Right lobe of liver (tissue), 6 donors: ENCODE measurements at places on chromosomes 12 and 14. TPM values are rescaled to one million over a fixed set of nuclear protein-coding genes. Genes with fewer than 3 reads are reported as not detected.

The SERPINA1 gene
- total RNA-seq, result 18,705 TPM

The OAS1 gene
- 22.7 TPM for total RNA-seq

DNA sequence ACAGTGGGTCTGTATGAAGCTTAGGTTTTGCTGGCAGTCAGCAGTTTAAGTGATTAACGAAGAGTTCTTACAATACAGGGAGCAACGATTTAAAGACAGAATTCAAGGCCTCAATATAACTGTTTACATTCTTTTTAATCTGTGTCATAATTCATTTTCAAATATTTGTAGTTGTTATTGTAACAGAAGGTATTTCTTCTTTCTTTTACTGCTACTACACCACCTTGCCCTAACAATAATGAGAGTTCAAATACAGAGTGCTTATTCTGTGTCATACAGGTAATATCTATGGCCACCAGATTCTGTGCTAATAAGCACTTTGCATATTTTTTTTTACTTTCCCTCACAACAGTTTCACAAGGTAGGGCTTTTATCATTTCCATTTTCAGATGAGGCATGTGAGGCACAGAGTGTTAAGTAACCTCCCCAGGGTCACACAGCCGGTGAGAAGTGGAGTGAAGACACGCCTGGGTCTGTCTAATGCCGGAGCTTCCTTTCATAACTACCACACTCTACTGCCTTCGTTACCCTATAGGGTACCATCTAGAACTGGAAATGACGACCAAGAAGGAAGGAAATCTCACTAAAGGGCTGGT lies 81.9 kb downstream of the PELI2 start:
- DNase-seq, result no peak

The PLCZ1 gene
- total RNA-seq, result not detected

DNA sequence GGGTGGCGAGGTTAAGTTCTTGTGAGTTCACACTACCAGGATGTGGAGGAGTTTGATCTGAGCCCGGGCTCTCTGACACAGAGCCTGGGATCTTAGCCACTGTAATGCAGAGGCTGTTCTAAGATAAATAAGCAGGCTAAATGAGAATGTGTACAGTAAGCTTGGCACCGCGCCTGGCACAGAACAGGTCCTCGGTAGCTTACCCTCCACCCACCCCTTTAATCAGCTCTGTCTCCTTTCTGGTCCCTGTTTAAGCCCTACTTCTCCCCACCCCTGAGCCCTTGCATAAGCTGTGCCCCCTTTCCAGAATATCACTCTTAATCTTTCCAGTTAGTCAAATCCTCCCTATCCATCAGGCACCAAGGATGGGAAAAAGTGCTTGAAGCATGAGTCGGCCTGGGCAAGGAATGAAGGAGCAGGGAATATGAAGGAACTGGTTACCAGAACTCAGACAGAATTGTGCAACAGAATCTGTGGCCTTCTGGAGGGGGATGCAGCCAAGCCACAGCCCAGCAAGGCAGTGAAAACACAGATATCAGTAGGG lies 32.8 kb upstream of the CMKLR1 start:
- DNase-seq, result no peak

GRCh38 chr14:61481701-61482100 lies 160.3 kb downstream of the PRKCH start:
- DNase-seq, result no peak

GRCh38 chr12:5556033-5556614 lies 124.2 kb downstream of the NTF3 start:
- no peak for DNase-seq

DNA sequence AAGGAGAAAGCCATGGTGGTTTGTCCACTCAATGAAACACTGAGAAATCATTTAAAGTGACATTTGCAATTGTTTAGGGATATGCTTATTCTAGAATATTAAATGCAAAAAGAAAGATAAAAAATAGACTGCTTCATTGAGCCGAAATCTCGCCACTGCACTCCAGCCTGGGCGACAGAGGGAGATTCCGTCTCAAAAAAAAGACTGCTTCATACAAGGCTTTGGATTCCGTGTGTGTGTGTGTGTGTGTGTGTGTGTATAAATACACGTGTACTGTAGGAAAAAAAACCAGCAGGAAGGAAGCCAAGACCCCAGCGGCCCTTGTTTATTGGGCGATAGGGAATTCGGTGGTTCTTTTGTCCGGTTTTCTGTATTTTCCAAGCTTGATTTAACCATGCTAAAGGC lies 3.2 kb upstream of the ZNF839 start:
- DNase-seq, result no peak

GRCh38 chr12:25730489-25731349 lies 177.6 kb upstream of the LMNTD1 start:
- DNase-seq, result no peak

- no peak for DNase-seq
Measured at GRCh38 chr12:94143438-94143837, 4.9 kb upstream of the PLXNC1 start.

The RND1 gene
- total RNA-seq, result 72.8 TPM

GRCh38 chr12:1877169-1877878 lies 41.1 kb downstream of the CACNA2D4 start:
- no peak for DNase-seq

The CCDC197 gene
- not detected for total RNA-seq

DNA sequence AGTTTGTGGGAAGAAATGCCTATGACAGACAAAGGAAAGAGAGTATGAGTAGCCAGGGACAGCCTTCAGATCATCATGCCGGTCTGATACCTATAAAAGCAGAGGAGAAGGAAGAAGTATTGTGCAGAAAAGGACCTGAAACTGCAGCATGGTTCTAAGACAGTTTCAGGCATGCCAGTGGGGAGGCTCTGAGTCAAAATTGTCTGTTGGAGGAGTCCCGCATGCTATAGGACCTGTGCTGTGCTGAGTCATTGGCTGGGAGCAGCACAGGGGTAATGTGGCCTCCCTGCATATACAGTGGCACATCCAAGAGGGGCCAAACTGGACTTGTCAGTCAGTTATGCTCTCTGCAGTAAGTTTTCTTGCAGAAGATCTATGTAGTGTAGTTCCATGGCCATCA lies 40.7 kb downstream of the NEUROD4 start:
- no peak for DNase-seq

GRCh38 chr12:127685491-127685890 lies 581.5 kb upstream of the TMEM132C start:
- DNase-seq, result no peak

DNA sequence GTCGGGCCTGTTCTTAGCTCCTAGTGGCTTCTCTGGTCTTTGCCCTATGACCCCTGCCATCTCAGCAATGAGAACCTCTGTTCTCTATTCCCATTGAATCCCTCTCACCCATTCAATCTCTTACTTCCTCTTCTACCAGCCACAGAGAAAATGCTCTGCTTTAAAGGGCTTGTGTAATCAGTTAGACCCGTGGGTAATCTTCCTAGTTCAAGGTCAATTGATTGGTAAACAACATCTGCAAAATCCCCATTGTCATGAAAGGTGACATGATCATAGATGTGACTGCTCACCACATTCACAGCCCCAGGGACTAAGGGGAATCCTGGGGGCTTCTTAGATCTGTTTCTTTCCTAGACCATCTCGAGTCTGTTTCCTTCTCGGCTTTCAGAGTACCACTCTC lies 7.2 kb upstream of the CCDC197 start:
- no peak for DNase-seq

DNA sequence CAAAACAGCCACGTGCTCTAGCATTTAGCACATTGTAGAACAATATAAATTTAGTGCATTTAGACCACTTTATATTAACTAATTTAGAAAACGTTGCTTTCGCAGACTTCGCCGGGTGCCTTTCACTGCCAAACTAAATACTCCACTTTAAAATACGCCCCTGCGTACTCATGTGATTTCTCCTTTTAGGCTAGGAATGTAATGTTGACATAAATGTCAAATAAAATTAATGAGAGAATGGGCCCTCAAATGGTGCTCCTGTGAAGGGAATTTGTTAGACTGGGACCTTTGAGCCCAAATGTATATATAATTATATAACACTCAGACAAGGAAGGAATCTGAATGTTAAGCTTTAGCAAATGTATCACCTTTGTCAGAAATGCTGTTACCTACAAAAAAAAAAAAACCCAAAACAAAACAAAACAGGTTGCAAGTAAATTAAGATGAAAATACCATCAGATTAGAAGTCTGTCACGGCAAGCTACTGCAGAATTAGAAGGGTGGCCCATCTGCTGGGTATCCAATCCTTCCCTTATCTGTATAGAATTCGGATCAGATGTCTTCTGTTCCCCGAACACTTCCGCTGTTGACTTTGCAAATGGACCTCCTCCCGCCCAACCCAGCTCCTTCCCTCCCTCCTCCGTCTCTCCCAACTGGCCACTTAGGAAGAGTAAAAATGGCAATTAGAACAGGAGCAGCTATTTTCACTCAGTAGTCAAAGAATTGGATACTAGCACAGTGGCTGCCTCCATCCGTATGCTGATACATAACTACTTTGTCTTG lies 159.3 kb upstream of the FOXN3 start:
- DNase-seq, result no peak

The PTHLH gene
- total RNA-seq, result not detected

DNA sequence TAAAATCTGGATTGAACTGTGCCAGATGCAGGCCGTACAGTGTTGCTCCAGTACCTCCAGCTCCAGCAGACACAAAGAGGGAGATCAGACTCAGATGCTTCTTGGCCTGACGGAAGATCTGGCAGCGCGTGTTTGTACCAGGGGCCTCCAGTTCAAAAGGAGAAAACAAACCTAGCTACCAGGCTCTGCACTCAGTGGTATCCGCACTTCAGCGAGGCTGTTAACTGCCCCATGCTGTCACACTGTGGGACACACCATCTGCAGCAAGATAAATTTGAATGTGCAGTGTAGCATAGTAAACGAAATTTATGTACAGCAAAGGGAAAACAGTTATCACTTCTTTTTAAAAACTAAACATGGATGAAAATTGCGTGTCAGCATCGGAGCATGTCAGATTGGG lies 5.1 kb downstream of the DYNC1H1 start:
- DNase-seq, result no peak

The PRH2 gene
- total RNA-seq, result not detected

The TCL1A gene
- not detected for total RNA-seq

DNA sequence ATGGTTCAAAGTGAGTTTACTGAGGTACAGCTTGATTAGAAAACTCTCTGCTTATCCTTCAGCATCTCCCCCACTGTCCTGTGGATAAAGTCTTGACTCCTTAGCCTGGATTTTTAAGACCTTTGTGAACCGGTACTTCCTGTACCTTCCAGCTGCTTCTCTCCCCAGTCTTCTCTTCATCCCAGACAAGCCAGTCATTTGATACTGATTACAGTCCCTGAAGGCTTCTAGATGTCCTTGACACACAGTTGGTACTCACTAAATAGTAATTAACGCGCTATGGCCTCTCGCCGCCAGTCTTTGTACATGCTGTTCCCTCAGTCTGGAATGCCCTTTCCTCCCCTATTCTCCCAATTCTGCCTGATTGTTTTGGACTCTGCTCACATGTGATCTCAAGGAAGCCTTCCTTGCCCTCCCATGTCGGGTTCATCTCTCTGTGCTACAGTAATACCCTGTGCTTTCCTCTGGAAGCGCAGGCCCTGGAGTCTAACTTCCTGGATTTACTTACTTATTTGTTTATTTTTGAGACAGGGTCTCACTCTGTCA lies 50.6 kb upstream of the PTGR2 start:
- DNase-seq, result peak; percentile 27

GRCh38 chr12:59164226-59164625 lies 243.9 kb upstream of the LRIG3 start:
- DNase-seq, result no peak

GRCh38 chr14:81991998-81992397 lies 458.3 kb upstream of the SEL1L start:
- DNase-seq, result no peak

GRCh38 chr12:106771425-106771824 lies 3.1 kb upstream of the RIC8B start:
- DNase-seq, result no peak

DNA sequence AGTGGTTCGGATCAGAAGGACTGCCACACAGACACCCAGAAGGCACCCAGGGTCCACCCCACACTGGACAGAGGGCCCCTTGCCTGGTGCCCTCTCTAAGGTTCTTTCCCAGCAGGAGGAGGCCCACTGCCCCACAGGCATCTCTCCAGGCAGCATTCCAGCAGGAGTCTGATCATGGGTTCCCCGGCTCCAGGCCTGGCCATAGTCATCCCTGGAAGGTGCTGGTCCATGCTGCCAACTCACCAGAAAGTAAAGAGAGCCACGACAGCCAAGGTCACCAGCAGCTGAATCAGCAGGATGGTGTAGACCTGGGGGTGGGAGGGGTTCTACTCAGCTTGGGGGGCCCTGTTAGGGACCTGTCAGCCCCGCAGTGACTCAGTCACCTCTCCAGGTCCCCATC lies 6.4 kb downstream of the FAIM2 start:
- DNase-seq, result no peak

DNA sequence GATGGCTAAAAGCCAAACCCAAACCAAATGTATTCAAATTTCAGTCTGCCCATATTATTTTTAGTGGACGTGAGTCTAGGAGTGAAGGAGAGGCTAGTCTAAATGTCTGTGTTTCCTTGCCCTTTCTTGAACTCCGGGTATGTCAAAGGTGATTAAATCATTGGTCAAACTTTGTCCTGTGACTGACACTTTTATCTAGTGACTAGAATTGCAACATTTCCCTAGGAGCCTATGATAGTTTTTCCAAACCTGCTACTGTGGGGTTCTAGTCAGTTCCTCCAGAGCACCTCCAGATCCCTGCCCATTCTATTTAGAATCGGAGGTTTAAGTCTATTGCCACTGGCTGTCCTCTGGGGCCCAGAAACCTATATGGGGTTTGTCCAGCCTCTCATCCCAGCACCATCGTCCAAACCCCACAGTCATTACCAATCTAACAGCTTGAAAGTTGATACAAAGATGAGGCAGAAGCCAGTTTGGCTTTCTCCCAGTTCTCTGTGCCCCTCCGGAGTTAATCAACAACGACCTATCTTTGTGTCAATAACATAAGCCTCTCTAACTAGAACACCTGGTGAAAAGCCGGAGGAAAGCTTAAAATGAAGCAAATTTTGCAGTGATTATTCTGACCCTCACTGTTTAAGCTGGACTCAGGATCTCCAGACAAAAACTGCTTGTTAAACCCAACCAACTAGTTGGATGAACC lies 306.7 kb downstream of the ZFP36L1 start:
- DNase-seq, result no peak

GRCh38 chr14:53871951-53872350 lies 84.7 kb downstream of the BMP4 start:
- no peak for DNase-seq

DNA sequence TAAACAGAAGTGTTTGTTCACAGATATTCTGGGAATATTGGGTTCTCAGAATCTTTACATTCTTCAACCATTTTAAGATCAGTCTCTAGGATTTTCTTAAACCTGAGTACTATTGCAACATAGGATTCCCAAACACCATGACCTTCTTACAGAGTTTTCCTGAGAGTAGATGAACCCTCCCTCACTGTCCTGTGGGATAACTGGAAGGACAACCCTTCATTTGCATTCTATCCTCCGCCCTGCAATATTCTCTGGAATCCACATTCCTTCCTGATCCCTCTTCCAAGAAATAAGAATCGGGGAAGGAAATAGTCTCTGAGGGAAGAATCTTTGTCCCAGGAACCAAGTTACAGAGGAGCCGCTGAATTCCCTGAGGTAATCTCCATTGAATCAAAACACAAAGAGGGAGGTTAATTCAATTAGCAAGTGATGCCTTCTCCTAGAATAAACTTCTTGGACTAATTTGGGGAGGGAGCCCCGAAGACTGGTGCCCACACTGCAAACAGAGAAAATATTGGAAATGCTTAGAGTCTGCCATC lies 99.8 kb upstream of the MBIP start:
- no peak for DNase-seq

The TC2N gene
- total RNA-seq, result 4.2 TPM
